ENCODE measurements at places on chromosomes 2 and 18.

- H3K27me3 ChIP-seq = no peaks in the 10 kb centered on the region
- no peak overlapping the region for H3K27ac ChIP-seq
- H3K4me3 ChIP-seq = no peak overlapping the region
Measured at GRCh38 chr2:236826606-236827156, 257.1 kb downstream of the ACKR3 start.

DNA sequence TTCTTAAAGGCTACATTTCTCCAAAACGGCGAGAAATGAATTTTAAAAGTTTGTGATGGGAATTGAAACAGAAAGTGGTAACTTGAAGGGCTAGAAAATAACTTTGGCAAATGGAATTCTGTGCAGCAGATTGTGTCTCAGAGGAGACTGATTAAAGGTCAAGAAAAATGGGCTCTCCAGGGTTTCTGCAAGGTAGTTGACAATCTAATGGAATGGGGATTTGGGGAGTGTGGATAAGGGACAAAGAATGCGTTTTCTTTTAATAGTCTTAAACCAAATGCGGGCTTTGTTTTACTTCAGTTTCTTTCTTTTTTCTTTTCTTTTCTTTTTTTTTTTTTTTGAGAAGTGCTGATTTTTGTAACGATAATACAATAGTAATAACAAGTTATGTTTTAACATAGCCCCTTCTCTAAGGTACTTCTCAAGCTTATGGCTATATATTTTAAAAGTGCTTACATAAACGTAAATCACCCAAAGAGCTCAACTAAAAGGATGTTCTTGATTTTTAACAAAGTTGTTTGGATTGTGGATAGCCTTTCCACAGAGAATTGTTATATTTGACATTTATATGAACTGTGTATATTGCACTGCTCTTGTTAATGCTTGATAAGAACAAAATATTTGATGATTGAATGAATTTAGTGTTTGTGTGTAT lies 36.6 kb downstream of the CAMKMT start:
- no peak overlapping the region for H3K27ac ChIP-seq
- H3K4me1 ChIP-seq = no peaks in the 10 kb centered on the region
- no peaks in the 10 kb centered on the region for H3K27me3 ChIP-seq
- no peak overlapping the region for H3K4me3 ChIP-seq
- DNase-seq = no peak

GRCh38 chr18:3279201-3280185 lies 17.6 kb downstream of the MYL12B start:
- H3K4me3 ChIP-seq = no peak overlapping the region
- DNase-seq = no peak
- H3K27me3 ChIP-seq = no peaks in the 10 kb centered on the region
- H3K27ac ChIP-seq = no peak overlapping the region
- no peaks in the 10 kb centered on the region for H3K4me1 ChIP-seq
- peaks cover 9% of the 10 kb centered on the region for H3K36me3 ChIP-seq

- no peak overlapping the region for H3K27ac ChIP-seq
- no peaks in the 10 kb centered on the region for H3K4me1 ChIP-seq
- H3K4me3 ChIP-seq = no peak overlapping the region
- H3K27me3 ChIP-seq = no peaks in the 10 kb centered on the region
- no peaks in the 10 kb centered on the region for H3K36me3 ChIP-seq
Measured at GRCh38 chr2:128563348-128563687, 244.7 kb upstream of the HS6ST1 start.

DNA sequence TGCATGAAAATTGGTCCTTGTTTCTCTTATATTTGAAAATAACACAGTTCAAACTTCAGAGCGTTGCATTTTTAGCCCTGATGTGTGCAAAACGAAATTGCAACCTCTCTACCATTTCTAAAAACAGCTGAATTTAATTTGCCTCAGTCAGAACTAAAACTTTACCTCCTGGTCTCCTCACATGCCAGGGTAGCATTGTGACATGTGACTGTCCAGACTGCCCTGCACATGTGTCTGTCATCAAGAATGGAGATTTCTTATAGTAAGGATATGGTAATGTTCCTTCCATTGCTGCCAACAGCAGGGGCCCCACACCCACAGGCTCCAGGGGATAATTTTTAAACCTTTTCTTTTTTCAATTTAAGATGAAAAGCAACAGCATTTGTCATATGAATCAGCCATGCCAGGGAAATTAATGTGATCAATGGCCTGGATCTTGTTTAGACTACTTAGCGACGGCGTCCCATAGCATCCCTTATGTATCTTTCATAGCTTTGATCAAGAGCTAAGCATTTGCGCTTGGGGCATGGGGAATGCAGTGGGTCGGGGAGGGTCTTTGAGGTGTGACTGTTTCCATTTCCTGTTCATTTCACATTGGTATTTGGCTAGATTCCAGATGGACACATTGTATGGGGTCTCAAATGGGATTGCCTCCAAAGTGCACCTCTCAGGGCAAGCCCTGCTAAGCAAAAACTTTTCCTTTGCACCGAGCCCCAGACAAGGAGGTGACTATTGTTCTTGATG lies 92.4 kb upstream of the RASGRP3 start:
- no peak overlapping the region for H3K27ac ChIP-seq
- H3K4me3 ChIP-seq = no peak overlapping the region
- H3K36me3 ChIP-seq = no peaks in the 10 kb centered on the region
- DNase-seq = no peak

DNA sequence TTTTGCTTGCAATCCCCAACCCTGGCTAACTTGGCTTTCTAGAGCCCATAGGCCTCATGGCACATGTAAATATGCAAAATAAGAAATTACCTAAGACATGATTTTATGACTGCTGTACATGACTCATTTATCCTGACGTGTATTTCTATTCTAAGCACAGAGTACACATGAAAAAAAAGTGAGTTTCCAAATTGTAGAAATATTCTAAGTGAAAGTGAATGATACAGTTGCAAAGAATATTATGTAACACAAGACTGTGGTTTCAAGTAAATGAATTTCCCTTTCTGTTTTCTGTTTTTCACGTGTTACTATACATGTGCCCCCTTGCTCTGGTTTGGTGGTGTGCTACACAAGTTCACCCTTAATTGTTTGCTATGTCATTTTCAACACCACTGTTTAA lies 162.4 kb downstream of the LRP1B start:
- H3K4me1 ChIP-seq = no peaks in the 10 kb centered on the region
- DNase-seq = no peak
- H3K27me3 ChIP-seq = no peaks in the 10 kb centered on the region
- H3K36me3 ChIP-seq = no peaks in the 10 kb centered on the region
- H3K27ac ChIP-seq = no peak overlapping the region
- no peak overlapping the region for H3K4me3 ChIP-seq

Data from hepatocyte (in vitro differentiated cells).